ENCODE measurements at places on chromosomes 2 and 18.

- DNase-seq = no peak
Measured at GRCh38 chr2:204743393-204743960, 198.2 kb downstream of the PARD3B start.

DNA sequence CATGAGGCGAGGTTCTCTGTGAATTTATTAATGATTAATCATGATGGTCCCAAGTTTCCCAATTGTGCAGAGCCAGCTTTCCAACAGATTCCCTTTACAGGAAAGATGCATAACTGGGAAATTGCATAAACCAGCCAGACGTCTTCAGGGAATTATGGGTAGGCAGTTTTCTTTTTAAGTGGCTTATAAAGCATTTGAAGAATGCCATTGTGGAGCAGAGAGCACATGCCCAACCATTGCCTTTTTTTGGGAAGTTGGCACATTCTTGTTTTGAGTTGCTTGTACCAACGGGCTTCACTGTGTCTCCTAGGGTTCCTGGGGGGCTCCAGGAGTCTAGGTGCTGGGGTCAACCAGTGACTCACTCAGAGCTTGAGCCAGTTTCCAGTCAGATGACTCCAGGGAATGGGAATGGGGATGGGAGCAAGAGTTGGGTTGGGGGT, 231.7 kb upstream of the FOSL2 start:
- DNase-seq = no peak

DNA sequence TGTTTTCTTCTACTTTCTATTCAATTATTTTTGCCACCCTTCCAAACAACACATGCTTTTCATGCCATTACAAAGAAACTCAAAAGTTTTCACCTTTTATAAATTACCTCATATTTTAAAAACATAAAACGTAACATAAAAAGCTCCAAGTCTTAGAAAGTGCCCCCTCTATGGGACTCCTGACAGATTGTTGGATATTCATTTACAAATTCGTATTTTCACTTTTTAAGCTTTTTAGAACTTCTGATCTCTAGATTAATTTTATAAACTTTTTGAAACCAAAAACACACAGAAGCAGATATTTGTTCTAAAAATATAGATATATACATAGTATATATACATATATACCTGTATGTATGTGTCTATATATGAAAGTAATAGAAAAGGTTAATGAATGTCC, 1.5 kb downstream of the COL5A2 start:
- DNase-seq = no peak

- DNase-seq = no peak
Measured at GRCh38 chr2:215850380-215850779, 163.0 kb downstream of the MREG start.

DNA sequence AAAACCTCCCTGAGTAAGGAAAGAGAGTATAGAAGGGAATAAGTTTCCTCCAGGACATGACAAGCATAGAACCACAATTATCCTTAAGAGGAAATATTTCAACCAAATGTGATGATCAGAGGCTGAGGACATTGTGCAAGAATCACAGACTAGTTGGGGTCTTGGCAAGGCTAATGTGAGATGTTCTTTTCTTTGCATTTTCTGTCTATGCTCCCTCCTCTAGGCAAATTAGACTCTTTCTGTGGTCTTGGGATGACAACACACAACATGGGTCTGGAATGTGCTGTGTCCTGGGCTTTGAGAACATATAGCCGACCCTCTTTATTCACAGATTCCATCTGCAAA, 32.0 kb upstream of the IL1RL1 start:
- DNase-seq = no peak

All from NCI-H526 treated with DMSO at 0.1 percent for 48 hours (cell line).